ENCODE measurements at places on chromosomes 3 and 15. TPM values are rescaled to one million over a fixed set of nuclear protein-coding genes. Genes with fewer than 3 reads are reported as not detected.

- no peak for DNase-seq
Measured at GRCh38 chr3:184092199-184092598, 4.7 kb upstream of the HTR3E start.

DNA sequence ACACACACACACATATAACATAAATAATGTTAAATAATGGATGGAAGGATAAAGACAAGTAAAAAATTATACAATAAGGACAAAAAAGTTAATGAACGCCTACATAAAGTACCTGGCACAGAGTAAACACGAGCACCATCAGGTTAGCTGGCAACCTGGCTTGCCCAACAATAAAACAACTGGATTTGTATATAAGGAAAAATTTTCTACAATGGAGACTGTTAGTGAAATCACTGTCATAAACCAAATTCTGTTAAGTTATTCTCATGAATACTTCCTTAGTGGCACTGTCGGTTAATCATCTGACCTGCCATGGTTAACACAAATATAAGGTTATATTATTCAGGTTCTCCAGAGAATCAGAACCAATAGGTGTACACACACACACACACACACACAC, 54.8 kb downstream of the DPH6 start:
- no peak for DNase-seq

GRCh38 chr3:46010519-46011113, 15.0 kb upstream of the FYCO1 start:
- no peak for DNase-seq

- DNase-seq: no peak
Measured at GRCh38 chr3:32177702-32178198, 60.7 kb upstream of the CMTM8 start.

DNA sequence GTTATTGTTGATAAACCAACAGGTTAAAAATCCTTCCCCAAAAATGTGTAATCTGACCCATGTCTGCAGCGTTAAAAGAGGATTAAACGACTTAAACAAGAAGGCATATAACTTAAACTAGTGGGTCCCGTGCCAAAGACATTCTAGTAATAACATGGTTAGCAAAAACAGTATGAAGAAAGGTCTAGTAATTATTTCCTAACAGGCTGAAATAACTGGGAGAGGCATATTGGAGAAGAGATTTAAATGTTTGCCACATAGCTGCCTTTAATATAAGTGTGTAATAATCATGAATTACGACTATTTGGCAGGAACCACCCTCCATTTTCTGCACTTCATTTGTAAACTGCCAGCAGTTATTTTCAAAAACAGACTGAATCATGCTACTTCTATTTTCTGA, 67.7 kb upstream of the CSPG5 start:
- no peak for DNase-seq

- no peak for DNase-seq
Measured at GRCh38 chr3:168427835-168428475, 332.2 kb upstream of the GOLIM4 start.

The CHMP2B gene
- 45.0 TPM for total RNA-seq

The PDIA5 gene
- 29.6 TPM for total RNA-seq

The PCNP gene
- total RNA-seq: 223 TPM

The DYNLT2B gene
- 3.8 TPM for total RNA-seq
